Hindlimb muscle (tissue), 1 donor: ENCODE measurements at places on chromosomes 7 and 10. TPM values are rescaled to one million over a fixed set of nuclear protein-coding genes. Genes with fewer than 3 reads are reported as not detected.
A peak's percentile ranks its signal among the peaks of the same experiment; 100 is the strongest.

Gene TNPO3
- polyA plus RNA-seq: 30.9 TPM

GRCh38 chr10:71268758-71269157, 50.3 kb upstream of the SLC29A3 start:
- DNase-seq: no peak

GRCh38 chr10:34156781-34157425, 658.2 kb downstream of the PARD3 start:
- DNase-seq: no peak

Gene SPDYE6
- 11.5 TPM for polyA plus RNA-seq

DNA sequence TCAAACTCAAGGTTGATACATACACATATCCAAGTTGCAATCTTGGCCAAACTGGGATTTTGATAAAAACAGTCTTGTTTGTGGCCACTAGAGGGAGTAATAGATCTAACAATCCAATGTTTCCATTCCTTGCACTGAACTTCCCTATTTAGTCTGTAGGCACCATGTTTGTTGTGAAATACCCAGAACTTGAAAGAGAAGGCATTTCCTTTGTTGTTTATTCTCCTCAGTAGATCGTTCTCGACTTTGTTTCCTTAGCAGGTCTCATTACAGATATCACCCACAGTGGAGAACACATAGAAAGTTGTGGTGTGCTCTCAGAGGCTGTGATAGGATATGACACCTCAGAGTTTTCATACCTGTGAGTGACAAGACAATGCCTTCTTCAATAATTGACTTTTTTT, 70.3 kb upstream of the MXI1 start:
- peak; percentile 66 for DNase-seq

DNA sequence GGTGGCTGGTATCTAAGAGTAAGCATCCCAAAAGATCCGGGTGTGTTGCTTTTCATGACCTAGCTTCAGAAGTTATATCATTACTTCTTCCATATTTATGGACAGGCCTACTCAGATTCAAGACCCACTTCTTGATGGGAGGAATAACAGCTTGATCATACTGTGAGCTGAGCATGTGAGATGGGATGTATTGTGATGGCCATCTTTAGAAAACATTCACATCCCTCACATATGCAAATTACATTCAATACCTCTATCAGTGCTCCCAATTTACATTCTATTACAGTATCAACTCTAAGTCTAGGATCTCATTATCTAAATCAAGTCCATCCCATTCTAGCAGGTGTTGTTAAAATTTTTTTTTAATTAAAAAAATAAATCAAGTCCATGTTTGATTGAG, 99.8 kb upstream of the OIT3 start:
- DNase-seq: no peak

Gene AKR1B15
- polyA plus RNA-seq: 0.26 TPM

GRCh38 chr7:24169077-24169624, 114.8 kb upstream of the NPY start:
- DNase-seq: no peak

- DNase-seq: no peak
Observed at GRCh38 chr10:116621934-116622655, 1.3 kb downstream of the PNLIPRP2 start.

Gene PON1
- 0.46 TPM for polyA plus RNA-seq

GRCh38 chr10:33804584-33804983, 470.1 kb upstream of the NRP1 start:
- DNase-seq: no peak
